ENCODE measurements at places on chromosomes 1 and 21. TPM values are rescaled to one million over a fixed set of nuclear protein-coding genes. Genes with fewer than 3 reads are reported as not detected.

GNG4 gene
- total RNA-seq, result 4.2 TPM

GRCh38 chr1:96845464-96845863 lies 123.9 kb downstream of the PTBP2 start:
- no peaks in the 10 kb centered on the region for H3K4me1 ChIP-seq
- no peaks in the 10 kb centered on the region for H3K27me3 ChIP-seq
- H3K36me3 ChIP-seq, result no peaks in the 10 kb centered on the region
- H3K4me3 ChIP-seq, result no peak overlapping the region
- H3K27ac ChIP-seq, result no peak overlapping the region

DNA sequence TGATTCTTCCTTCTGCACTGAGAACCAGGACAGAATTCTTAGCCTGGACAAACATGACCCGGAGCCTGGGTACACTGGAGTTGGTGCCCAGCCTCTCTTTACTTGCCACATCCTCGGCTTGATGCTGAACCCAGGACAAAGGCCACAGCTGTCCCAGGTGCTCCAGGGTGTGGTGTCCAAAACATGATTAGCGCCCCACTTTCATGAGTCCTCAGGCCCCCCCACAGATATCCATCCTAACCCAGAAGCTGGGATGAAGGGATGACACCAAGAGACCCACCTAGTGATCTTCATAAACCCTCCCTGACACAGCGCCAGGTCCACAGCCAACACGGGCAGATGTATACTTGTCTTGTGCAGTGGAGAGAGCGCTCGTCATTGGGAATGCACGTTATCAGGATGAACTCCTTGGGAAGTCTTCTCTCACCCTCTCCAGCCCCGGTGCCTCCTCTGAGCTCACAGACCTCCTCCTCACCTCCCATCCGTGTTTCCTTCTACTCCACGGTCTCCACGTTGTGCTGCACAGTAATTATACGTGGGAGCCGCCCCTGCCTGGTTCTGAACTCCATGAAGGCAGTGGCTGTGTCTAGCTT lies 3.6 kb downstream of the ABCA4 start:
- H3K27me3 ChIP-seq, result no peaks in the 10 kb centered on the region
- peaks cover 12% of the 10 kb centered on the region for H3K4me1 ChIP-seq
- no peak overlapping the region for H3K27ac ChIP-seq
- H3K4me3 ChIP-seq, result no peak overlapping the region
- no peaks in the 10 kb centered on the region for H3K36me3 ChIP-seq
- no peak for DNase-seq

DNA sequence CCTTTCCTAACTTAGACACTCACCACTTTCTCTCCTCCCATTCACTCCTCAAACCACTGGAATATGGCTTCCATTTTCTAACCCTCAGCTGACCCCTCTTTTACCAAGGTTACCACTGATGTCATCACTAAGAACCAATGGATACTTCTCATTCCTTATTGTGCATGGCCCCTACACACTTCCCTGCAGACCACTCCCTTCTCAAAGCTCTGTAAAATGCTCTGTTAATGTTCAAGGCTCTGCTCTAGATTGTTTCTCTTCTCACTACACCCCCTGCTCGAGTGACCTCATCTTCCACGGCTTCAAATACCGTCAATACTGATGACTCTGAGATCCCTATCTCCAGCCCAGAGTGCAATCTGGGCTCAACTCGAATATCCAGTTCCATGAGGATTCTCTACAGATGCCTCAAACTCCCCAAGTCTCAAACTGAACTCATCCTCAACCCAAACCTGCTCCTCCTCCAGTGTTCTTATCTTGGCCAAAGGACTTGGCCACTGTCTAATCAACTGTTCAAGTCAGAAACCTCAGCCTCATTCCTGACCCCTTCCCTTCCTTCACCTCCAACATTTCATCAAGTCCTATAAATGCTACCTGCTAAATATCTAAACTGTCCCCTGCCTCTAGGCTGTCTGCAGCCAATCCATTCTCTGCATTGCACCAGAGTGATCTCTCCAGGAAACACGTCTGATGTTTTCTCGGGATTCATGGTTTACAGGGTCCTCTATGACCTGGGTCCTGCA lies 41.3 kb upstream of the BMP8B start:
- no peak overlapping the region for H3K4me3 ChIP-seq
- no peak for DNase-seq
- no peak overlapping the region for H3K27ac ChIP-seq
- no peaks in the 10 kb centered on the region for H3K36me3 ChIP-seq
- H3K27me3 ChIP-seq, result 0 out of 2 replicates have a peak, but pooled peaks cover 2% of the 10 kb centered on the region

Data from SJSA1 (cell line).